CD8-positive, alpha-beta memory T cell (primary cell): ENCODE measurements at places on chromosomes 12 and 14. TPM values are rescaled to one million over a fixed set of nuclear protein-coding genes. Genes with fewer than 3 reads are reported as not detected.

DNA sequence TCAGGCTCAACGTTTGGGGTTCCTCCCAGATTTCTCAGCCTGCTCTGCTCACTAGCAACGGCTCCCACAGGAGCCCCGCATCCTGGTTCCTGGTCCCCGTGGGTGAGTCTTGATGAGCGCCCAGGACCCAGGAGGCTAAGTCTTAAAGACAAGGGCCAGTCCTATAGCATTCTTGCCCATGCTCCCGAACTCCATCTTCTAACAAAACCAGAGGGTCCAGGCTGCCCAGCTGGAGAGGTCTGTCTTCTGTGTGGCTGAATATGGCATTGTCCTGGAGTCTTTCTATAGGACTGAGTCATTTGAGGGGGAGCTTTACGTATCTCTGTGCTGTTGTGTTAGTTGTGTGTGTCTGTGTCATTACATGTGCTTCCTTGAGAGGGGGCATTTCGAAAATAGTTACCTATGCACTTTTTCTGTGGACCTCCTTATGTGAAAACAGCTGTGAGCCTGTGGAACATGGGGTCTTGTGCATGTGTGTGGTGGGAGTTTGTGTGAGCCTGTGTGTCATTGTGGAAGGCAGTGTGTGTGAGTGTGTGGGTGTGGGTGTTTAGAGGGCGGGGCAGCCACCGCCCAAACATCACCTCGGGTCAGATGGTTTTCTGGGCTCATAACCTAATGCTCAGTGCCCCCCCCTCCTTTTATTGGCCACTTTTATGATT, 9.1 kb upstream of the TBX5 start:
- no peak overlapping the region for H3K4me3 ChIP-seq
- H3K27ac ChIP-seq, result no peak overlapping the region
- H3K4me1 ChIP-seq, result no peaks in the 10 kb centered on the region
- DNase-seq, result no peak
- no peaks in the 10 kb centered on the region for H3K36me3 ChIP-seq
- H3K27me3 ChIP-seq, result peaks cover 12% of the 10 kb centered on the region

Gene P2RX7
- 4.5 TPM for total RNA-seq

GRCh38 chr14:103231376-103232019, 102.5 kb upstream of the EIF5 start:
- no peaks in the 10 kb centered on the region for H3K36me3 ChIP-seq
- H3K27me3 ChIP-seq, result no peaks in the 10 kb centered on the region
- no peak overlapping the region for H3K27ac ChIP-seq
- H3K4me3 ChIP-seq, result no peak overlapping the region
- H3K4me1 ChIP-seq, result no peaks in the 10 kb centered on the region

Gene LHX5
- total RNA-seq, result not detected

DNA sequence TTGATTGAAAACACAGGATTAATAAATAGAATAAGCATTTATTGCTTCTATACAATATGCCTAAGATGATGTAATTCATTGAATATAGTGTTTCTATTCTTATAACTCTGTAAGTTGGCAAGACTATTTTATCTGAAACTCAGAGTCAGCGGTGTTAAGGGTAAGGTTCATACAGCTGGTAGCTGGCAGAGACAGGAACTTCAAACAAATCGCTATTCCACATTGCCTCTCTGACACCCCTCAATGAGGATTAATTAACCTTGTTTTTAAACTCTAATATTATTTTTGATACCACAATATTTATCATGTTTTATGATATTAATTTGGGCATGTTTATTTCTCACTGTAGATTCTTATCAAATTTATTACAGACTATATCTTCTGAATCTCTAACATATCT, 323.4 kb downstream of the ACSS3 start:
- no peaks in the 10 kb centered on the region for H3K36me3 ChIP-seq
- H3K4me3 ChIP-seq, result no peak overlapping the region
- H3K4me1 ChIP-seq, result no peaks in the 10 kb centered on the region
- DNase-seq, result no peak
- H3K27me3 ChIP-seq, result no peaks in the 10 kb centered on the region

GRCh38 chr14:72643317-72643801, 250.5 kb downstream of the DPF3 start:
- no peak overlapping the region for H3K27ac ChIP-seq
- H3K4me1 ChIP-seq, result no peaks in the 10 kb centered on the region
- no peaks in the 10 kb centered on the region for H3K27me3 ChIP-seq
- H3K36me3 ChIP-seq, result no peaks in the 10 kb centered on the region

Gene SLC8A3
- total RNA-seq, result 0.09 TPM

GRCh38 chr12:49260571-49261363, 4.1 kb upstream of the TUBA1C start:
- H3K4me1 ChIP-seq, result peaks cover 4% of the 10 kb centered on the region
- H3K27me3 ChIP-seq, result no peaks in the 10 kb centered on the region
- no peak for DNase-seq
- no peaks in the 10 kb centered on the region for H3K36me3 ChIP-seq
- H3K4me3 ChIP-seq, result no peak overlapping the region
- H3K27ac ChIP-seq, result no peak overlapping the region

DNA sequence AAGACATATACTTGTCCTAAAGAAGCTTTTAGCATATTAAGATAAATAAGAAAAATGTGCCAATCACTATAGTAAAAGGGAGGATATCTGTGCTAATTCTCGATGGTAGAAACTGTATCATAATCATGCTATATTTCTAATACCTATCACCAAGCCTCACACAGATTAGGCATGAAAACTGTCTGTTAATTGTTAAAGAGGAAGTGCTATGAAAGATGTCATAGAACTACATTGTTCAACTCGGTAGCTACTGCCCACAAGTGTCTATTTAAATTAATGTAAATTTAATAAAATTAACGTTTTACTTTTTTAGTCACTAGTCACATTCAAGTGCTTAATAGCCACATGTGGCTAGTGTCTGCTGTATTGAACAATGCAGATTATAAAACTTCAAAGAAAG, 77.5 kb upstream of the KICS2 start:
- no peaks in the 10 kb centered on the region for H3K36me3 ChIP-seq
- no peak overlapping the region for H3K4me3 ChIP-seq
- H3K27ac ChIP-seq, result no peak overlapping the region
- no peak for DNase-seq
- H3K27me3 ChIP-seq, result no peaks in the 10 kb centered on the region

DNA sequence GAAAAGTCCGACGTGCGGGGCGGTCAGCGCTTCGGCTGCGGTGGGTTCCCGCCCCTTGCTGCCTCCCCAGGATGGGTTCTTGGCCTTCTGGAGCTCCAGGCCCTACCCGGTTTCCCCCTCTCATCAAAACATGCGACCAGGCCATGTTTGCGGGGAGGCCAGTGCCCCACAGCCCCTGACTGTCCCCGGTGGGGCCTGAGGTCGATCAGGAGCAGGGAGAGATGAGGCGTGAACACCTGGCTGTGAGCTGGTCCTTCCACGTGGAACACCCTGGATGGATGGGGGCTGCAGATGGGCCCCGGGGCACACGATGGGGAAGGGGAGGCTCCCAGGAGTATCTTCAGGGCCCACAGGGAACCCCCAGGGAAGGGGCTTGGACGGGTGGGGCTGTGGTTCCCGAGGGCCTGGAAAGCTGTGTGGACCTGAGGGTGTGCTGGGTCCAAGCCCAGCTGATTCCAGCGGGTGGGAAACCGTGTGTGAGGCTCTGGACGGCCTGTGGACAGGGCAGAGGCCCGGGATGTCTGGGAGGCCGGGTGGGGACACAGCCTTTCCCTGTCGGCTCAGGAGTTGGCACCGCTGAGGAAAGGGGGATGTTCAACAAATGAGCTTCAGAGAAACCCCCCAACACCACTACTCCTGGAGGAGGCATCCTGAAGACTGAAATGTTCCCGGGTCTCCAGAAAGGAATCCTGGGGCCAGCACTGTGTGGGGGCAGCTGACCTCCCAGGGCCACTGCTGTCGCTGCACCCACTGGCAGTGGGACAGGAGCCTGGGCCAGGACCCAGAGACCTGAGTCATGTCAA, 187.0 kb upstream of the C14orf180 start:
- H3K27me3 ChIP-seq, result no peaks in the 10 kb centered on the region

DNA sequence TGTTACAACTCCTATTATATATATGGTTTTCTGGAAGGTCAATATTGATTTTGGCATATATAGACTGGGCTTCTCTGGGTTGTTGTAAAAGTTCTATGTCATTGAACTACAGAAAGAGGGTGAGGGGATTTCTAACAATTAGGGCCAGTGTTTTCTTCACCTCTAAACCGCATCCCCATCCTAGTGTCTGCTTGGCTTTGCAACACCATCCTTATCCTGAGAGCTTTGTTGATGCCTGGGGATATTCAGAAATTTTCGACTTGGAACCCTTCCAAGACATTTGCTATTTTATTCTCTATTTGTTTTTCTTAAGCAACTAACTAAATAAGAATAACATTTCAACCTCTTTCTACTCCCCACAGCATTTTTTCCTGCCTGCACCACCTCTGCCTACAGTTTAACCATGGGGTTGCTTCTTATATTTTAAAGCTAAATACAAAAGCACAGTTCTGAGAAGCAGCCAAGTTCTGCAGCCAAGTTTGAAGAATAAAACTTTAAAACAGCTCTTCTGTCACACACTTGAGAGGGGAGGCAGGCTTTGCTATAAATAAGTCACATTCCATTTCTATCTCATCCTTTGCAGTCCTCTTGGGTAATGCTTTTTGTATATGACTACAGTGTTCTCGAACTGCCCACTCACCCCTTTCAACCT, 53.4 kb downstream of the RGS6 start:
- H3K36me3 ChIP-seq, result no peaks in the 10 kb centered on the region
- no peaks in the 10 kb centered on the region for H3K27me3 ChIP-seq
- DNase-seq, result no peak
- no peak overlapping the region for H3K4me3 ChIP-seq

DNA sequence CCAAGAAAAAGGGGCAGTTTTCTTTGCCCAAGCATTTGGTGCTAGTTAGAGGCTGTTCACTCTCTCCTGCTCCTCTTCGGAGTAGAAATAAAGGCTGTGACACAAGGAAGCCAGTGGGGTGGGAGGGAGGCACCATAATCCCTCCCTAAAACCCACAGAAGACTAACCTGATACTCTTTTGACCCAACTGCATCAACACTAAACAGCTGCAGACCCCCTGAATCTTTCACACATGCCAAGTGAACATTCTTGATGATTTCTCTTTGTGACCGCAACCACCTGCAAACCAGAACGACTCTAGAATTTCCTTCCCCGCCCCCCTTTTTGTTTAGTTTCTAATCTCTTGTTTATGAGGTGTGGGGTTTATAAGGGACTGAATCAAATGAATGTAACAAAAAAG, 175.8 kb upstream of the BCL2L14 start:
- no peaks in the 10 kb centered on the region for H3K4me1 ChIP-seq
- no peak overlapping the region for H3K4me3 ChIP-seq
- peaks cover 5% of the 10 kb centered on the region for H3K36me3 ChIP-seq
- no peak overlapping the region for H3K27ac ChIP-seq
- no peak for DNase-seq

Gene SIX6
- total RNA-seq, result not detected
